ENCODE measurements at places on chromosomes 3 and 15.

GRCh38 chr3:112640930-112641801, at the start of gene CCDC80:
CCDC80 (minus strand) TSS chr3:112641143; CDS start chr3:112639905, 1,238 bp downstream.
- peak; percentile 94 for DNase-seq

- no peak for DNase-seq
These were observed 132.8 kb upstream of the PDZRN3 start for GRCh38 chr3:73757536-73757935.

DNA sequence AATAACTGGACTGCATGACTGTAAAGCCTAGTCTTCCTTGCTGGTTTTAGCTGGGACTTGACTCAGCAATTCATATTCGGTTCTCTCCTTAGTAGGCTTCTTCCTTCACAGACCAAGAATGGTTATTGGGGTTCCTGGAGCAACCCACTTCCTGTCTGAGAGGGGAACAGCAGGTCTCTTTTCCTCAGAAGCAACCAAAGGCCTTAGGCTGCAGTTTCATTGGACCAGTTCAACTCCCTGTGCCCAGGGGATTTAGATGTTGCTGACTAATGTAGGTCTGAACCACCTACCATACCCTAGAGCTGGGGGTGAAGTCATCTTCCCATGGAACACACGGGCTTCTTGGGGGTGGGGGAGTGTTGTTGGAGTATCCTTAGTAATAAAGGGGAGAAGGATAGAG, 84.0 kb upstream of the SKOR1 start:
- DNase-seq: peak; percentile 15

GRCh38 chr3:133413161-133414020, 13.5 kb downstream of the BFSP2 start:
- peak; percentile 56 for DNase-seq

- DNase-seq: no peak
These were observed 10.7 kb downstream of the KNSTRN start for GRCh38 chr15:40392986-40393948.

DNA sequence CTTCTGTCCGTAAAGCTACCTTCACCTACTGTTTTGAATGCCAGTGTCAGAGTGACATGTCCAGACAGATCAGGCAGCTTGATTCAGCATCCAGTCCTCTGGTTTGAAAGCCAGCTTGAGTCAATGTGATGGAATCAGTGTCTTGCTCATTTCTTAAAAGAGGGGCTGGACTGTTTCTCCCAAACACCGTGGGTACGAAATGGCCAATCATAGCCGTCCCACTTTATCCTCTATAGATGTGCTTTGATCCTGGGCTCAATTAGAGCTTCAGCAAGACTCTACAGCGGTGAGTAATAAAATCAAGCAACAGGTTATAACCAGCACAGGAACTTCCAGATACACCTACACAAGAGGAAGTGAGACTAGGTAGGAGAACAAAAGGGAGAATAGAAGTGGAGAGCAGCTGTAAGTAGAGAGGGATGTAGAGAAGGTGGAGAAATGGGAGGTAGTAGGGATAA, 17.0 kb upstream of the OR5K1 start:
- no peak for DNase-seq

DNA sequence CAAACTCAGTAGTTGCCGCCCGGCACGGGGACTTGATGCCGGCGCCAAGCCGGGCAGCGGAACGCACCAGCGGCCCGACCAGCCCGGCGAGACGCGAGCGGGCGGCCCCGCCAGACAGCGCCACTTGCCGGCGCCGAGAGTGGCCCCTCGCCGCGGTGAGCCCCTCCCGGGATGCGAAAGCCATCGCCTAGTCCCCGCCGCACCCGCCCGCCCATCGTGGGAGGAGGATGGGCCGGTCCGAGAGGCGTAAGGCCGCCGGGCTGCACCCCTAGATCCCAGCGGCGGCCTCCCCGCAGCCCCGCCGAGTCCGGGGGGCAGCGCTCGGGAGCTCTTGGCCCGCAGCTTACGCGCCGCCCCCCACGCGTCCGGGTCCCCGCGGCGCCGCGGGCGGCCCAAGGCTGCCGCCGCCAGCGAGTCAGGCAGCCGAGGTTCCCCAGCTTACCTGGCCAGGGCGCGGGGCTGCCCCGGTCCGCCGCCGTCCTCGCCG, 609 bp downstream of the GOLGA8A start:
- peak; percentile 42 for DNase-seq

DNA sequence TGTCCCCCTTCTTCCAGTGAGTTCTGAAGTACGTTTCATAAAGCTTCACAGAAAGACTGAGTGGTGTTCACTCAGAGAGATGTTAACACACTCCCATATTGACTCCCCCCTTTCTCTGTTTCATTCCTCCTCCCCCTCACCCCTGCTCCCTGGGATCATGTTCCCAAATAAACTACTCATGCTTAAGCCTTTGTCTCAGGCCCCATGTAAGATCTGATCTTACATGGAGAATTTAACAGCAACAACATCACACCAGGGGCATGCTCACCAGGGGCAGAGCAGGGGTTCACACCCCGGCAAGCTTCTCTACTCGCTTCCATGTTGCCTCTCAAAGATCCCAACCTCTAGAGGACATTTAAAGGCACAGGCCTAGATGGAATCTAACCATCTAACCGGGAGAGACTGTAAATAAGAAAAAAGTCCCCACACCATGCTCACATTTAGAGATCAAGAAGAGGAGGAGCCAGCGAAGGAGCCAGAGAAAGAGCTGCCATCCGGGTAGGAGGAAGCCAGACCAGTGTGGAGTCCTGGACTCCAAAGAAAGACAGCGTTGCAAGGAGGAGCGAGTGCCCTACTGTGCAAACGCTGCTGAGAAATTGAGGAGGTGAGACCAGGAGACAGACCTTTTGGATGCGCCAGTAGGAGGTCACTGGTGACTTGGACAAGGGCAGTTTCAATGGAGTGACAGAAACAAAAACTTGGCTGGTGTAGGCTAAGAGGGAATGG, 21.4 kb upstream of the SRP14 start:
- DNase-seq: no peak

DNA sequence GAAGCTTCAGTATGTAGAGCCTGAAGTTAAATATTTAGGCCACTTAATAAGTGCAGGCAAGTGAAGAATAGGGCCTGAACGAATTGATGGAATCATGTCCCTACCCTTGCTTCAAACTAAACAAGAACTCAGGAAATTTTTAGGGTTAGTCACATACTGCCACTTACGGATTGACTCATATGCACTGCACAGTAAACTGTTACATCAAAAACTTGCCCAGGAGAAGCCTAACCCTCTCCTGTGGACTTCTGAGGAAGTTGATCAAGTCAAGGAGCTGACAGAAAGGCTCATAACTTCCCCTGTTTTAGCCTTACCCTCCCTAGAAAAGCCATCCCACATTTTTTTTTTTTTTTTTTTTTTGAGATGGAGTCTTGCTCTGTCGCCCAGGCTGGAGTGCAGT, 20.6 kb upstream of the KBTBD12 start:
- peak; percentile 19 for DNase-seq

DNA sequence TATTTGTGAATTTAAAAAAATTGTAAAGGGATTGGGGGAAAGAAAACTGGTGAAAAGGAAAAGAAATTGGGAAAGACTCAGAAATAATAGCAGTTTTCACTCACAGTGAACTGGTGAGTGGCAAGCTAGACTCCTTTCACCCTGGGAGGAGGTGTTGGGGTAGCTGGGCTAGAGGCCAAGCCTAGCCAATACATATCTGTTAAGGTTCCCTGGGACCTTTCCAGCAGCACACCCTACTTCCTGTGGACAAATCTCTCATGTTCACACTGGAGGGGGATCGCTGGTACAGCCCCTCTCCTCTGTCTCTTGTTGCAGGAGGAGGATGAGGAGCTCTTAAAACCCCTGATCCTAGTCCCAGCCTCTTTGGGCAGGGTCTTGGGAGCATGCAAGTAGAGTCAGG, 3.7 kb upstream of the RPP25 start:
- DNase-seq: no peak

GRCh38 chr15:35047996-35048395, 37.1 kb downstream of the NANOGP8 start:
- DNase-seq: no peak

DNA sequence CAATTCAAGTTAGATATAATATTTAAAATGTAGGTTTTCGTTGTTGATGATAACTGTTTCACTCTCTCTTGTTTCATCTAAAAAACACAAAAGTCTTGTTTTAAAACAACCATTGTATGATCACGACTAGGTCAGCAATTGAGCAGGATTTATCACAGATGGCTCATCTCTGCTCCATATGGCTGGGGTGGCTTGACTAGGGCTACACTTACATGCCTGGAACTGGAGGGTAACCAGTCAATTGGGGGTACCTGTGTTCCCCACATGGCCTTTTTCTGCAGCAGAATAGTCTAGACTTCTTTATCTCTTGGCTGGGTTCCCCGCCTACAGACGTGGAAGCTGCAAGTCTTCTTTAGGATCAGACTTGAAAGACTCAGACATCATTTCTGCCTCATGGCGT, 103.9 kb downstream of the ARPP21 start:
- no peak for DNase-seq

GRCh38 chr15:75650908-75651809, 3.4 kb downstream of the SNX33 start:
- DNase-seq: peak; percentile 69

- no peak for DNase-seq
These were observed 88.1 kb downstream of the IQSEC1 start for GRCh38 chr3:12985148-12985547.

DNA sequence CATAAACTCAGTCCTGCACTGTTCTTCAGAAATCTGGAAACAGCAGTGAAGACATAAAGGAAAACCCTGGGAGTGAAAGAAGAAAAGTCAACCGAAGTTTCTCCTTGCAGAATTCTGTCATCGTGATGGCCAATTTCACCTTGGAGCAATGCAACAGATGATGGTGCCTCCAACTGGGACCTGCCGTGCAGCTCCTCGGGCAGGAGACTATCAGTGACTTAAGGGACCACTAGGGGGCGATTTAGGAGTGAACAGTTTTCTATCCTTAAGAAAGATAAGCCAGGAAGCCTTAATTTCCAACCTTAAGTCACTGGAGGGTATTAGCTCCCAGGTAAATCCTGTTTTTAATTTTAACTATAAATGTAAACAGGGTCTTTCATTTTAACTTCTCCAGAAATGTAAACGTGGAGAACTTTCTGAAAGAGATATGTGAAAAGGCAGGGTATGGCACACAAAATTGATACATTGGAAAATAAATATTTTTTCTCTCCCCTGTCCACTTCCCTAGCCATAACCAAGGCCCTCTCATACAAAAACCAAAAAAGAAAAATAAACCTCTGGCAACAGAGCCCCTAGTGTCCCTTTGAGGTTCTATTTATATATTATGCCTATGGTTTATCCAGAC, 116.3 kb downstream of the PDZRN3 start:
- peak; percentile 68 for DNase-seq

- no peak for DNase-seq
These were observed 347.5 kb upstream of the RBMS3 start for GRCh38 chr3:28933337-28933736.

DNA sequence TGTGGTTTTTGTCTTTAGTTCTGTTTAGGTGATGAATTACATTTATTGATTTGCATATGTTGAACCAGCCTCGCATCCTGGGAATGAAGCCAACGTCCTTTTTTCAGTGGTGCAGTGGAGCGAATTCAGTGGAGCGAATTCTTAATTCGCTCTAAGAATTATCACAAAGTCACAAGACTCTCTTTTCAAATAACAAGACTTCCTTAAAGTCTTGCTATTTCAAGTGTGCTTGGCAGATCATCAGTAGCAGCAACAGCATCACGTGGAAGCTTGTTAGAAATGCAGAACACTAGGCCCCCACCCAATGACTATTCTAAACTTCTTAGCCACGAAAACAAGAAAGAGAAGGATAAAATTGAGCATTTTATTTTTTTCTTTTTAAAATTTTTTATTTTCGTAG, 58.1 kb upstream of the CD200R1L start:
- no peak for DNase-seq

GRCh38 chr3:148020861-148021260, 611.7 kb downstream of the ZIC1 start:
- DNase-seq: peak; percentile 8

- DNase-seq: peak; percentile 94
These were observed at the start of gene FAM43A for GRCh38 chr3:194685718-194686413. FAM43A (plus strand) TSS chr3:194685883; CDS start chr3:194686827, 944 bp downstream.

- no peak for DNase-seq
These were observed 30.3 kb upstream of the SKOR1 start for GRCh38 chr15:67794832-67795574.

DNA sequence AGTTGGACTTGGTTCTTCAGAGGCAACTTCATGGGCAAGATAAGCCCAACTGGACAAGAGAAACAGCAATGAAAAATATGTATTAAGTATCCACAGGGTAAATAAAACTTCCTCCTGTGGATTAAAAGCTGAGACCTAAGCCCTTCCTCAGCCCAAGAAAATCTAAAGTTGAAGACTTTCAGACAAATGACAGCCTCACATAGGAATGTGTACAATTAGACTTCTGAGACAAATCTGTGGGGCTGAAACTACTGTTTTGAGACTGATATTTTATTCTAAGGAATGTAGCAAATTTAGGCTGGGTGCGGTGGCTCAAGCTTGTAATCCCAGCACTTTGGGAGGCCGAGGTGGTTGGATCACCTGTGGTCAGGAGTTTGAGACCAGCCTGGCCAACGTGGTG, 74.2 kb upstream of the IL12A start:
- DNase-seq: peak; percentile 52

DNA sequence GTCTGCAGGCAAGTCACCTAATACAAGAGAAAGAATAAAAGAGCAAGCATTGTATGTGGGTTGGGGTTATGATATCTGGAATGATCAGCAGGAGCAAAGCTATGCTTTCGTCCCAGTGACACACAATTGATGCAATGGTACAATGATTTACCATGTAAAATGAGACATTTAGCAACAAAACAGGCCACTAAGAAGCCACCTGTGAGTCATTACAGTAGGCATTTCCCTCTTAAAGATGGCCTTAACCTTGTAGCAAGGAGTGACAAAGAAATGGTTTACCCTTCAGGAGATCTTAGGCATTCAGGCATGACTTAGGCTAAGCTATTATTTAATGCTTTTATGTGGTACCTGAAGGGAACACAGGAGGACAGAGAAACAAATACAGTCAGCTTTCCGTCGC, 373.3 kb upstream of the RBMS3 start:
- DNase-seq: no peak

- DNase-seq: no peak
These were observed 32.4 kb downstream of the CCDC12 start for GRCh38 chr3:46944191-46944590.

DNA sequence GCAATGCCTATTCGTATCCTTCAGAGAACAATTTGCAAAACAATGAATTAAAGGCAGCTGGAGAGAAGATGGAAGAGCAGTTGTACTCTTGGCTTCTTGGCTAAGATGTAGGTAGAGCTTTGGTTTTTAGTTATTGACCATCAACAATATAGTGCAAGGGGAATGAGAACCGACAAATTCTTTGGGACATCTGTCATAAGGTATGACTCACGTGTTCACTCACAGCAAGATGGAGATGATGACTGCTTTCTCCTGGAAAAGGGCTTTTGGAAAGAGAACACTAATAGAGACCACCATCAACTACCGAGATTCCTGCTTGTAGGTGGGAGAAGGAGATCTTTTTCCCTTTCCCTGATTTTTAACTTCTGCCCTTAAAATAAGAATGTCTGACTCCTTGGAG, 234.9 kb downstream of the NTRK3 start:
- peak; percentile 54 for DNase-seq

- DNase-seq: no peak
These were observed 20.6 kb downstream of the SAMD7 start for GRCh38 chr3:169931747-169932520.
